Vagina (tissue), 2 donors: ENCODE measurements at places on chromosomes 12 and 14. TPM values are rescaled to one million over a fixed set of nuclear protein-coding genes. Genes with fewer than 3 reads are reported as not detected.

DNA sequence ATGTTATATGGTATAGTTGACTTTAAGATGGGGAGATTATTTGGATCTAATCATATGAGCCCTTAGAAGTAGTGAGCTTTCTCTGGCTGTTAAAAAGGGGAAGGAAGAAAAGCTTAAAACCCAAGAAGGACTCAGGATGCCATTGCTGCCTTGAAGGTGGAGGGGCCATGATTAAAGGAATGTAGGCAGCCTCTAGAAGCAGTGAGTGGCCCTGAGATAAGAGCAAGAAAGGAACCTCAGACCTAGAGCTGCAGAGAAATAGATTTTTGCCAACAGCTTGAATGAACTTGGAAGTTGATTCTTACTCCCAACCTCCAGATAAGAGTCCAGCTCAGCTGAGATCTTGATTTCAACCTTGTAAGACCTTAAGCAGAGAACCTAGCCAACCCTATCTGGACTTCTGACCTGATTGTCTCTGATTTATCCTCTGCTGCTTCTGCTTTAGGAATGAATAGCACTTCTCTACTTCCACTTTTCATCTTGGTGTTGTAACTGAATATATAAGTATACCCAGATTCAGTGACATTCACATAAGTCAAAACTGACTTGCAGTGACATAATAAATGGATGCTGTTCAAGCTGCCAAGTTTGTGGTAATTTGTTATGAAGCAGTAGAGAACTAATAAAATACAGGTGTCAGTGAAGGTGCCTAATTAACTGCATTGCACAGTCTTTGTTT lies 33.5 kb downstream of the RAD51B start:
- H3K27ac ChIP-seq, result no peak overlapping the region
- DNase-seq, result no peak
- H3K36me3 ChIP-seq, result no peaks in the 10 kb centered on the region
- no peaks in the 10 kb centered on the region for H3K27me3 ChIP-seq
- no peak overlapping the region for H3K4me3 ChIP-seq

The NFE2 gene
- total RNA-seq, result not detected

DNA sequence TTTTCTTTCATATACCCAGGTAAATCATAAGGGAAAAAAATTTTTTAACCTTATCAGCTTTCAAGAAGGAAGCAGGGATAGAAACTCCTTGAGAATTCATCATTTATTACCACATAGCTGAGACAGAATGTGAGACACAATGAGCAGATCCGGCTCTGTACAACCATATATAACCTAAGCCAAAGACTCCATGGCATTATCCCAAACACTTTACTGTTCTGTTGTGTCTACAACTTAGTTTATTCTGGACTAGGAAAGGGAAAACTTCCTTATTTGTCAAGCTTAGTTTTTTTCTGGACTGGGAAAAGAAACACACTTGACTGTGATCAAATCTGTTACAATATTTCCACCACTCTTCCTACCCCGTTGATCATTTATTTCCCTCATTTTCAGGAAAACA lies 38.3 kb upstream of the CATSPERB start:
- H3K4me3 ChIP-seq, result no peak overlapping the region
- H3K27me3 ChIP-seq, result no peaks in the 10 kb centered on the region
- H3K36me3 ChIP-seq, result no peaks in the 10 kb centered on the region
- no peak for DNase-seq
- H3K4me1 ChIP-seq, result no peaks in the 10 kb centered on the region

The SLC35F4 gene
- not detected for total RNA-seq
